ENCODE measurements at places on chromosomes 1 and 21.

GRCh38 chr1:156959414-156959813 lies 39.0 kb downstream of the LRRC71 start:
- DNase-seq, result no peak

DNA sequence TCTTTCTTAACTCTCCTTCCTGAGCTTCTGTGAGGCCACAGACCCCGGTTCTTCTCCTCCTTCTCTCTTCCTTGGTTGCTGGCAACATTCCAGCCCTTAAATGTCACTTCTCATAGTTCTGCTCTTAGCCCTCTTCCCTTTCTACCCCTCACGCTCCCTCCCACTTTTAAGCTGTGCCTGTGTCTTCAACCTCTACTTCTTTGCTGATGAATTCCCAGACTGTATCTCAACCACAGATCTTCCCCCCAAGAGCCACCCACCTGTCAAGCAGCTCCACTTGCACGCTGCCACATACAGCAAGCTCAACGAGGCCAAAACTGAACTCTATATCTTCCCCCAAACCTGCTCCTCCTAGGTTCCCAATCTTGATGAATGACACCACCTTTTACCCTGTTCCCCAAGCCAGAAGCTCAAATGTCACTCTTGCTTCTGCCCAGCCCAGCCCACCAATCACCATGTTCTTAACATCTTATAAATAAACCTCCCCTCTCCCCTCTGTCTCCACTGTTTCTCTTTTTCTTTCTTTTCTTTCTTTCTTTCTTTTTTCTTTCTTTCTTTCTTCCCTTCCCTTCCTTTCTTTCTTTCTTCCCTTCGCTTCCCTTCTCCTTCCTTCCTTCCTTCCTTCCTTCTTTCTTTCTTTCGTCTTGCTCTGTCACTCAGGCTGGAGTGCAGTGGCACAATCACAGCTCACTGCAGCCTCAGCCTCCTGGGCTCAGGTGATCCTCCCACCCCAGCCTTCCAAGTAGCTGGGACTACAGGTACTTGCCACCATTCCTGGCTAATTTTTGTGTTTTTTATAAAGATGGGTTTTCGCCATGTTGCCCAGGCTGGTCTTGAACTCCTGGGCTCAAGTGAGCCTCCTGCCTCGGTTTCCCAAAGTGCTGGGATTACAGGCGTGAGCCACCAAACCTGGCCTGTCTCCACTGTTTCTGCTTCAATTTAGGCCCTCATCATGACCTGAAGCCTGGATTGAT lies 19.8 kb upstream of the PTP4A2 start:
- no peak for DNase-seq

DNA sequence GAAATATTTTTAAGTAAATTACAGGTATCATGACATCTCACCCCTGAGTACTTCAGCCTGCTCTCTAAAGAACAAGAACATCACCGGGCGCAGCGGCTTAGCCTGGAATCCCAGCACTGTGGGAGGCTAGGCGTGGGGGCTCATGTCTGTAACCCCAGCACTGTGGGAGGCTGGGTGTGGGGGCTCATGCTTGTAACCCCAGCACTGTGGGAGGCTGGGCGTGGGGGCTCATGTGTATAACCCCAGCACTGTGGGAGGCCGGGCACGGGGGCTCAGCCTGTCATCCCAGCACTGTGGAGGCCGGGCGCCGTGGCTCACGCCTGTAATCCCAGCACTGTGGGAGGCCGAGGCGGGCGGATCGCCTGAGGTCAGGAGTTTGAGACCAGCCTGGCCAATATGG lies 7.7 kb upstream of the CDK11B start:
- no peak for DNase-seq

GRCh38 chr1:203440771-203441170 lies 34.8 kb upstream of the PRELP start:
- DNase-seq, result no peak

DNA sequence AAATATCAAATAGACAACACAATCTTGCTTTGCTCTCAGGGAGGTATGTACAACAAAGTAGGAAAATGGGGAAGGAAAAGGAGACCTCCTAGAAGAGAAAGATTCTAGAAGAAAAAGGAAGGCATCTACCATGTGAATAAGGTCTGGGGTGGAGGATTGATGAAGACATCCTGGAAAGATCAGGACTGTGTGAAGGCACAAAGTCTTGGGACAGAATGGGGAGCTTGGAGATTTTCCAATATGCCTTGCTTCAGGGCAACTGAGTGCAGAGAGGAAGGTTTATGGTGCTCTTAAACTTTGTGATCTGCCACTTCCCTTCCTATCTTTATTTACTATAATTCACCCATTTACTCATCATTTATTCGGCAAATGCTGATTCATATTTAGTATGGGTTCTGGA lies 352.0 kb downstream of the PLPP3 start:
- DNase-seq, result no peak

- DNase-seq, result no peak
These were observed 101.1 kb downstream of the UBIAD1 start for GRCh38 chr1:11373895-11374747.

GRCh38 chr1:221786647-221787046 lies 44.8 kb upstream of the DUSP10 start:
- DNase-seq, result no peak

- DNase-seq, result no peak
These were observed 459 bp downstream of the FOXE3 start for GRCh38 chr1:47416319-47417169.

GRCh38 chr1:45864167-45865106 lies 61.0 kb downstream of the MAST2 start:
- DNase-seq, result no peak

DNA sequence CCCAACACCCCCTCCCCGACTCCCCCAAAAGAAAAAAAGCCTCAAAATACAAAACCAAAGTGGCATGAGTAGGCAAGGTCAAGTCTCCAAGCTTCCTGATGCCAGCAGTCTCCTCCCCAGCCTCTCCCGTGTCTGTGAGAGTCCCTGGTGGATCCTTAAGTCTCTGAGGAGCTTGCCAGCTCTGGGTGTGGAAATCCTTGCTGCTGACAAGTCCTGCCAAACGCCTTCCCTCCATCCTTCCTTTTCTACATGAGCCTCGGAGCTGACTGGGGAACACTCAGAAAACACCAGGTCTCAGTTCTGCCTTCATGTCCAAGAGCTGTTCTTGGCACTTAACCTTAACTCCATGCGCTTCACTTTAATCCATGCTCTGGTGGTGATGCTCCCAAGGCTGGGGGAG lies 3.7 kb upstream of the ETV3L start:
- DNase-seq, result no peak

GRCh38 chr1:94694226-94694915 lies 125.8 kb upstream of the SLC44A3 start:
- no peak for DNase-seq

DNA sequence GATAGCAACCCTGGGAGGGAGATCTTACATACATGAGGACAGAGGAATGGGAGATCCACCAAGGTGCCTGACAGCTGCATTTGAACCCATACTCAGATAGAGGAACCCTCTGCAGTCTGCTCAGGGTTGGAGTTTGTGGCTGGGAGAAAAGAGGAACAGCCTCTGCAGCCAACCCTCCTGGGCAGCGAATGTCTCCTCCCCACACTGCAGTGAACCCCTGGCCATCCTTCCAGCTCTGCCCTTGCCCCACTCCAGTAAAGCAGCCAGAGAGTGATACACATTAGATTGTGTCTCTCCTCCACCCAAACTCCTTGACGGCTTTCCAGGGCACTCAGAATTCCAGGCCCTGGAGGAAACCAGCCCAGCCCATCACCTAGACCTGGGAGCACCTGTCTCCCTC lies 137.7 kb downstream of the RUNX1 start:
- no peak for DNase-seq

GRCh38 chr21:41232013-41232412 lies 64.1 kb downstream of the BACE2 start:
- no peak for DNase-seq

- DNase-seq, result no peak
These were observed 14.9 kb upstream of the CENPS start for GRCh38 chr1:10415211-10415930.

GRCh38 chr1:243844186-243844585 lies 5.9 kb downstream of the AKT3 start:
- no peak for DNase-seq

All from GM18507 (cell line).